ENCODE measurements at places on chromosomes 13 and 19.

DNA sequence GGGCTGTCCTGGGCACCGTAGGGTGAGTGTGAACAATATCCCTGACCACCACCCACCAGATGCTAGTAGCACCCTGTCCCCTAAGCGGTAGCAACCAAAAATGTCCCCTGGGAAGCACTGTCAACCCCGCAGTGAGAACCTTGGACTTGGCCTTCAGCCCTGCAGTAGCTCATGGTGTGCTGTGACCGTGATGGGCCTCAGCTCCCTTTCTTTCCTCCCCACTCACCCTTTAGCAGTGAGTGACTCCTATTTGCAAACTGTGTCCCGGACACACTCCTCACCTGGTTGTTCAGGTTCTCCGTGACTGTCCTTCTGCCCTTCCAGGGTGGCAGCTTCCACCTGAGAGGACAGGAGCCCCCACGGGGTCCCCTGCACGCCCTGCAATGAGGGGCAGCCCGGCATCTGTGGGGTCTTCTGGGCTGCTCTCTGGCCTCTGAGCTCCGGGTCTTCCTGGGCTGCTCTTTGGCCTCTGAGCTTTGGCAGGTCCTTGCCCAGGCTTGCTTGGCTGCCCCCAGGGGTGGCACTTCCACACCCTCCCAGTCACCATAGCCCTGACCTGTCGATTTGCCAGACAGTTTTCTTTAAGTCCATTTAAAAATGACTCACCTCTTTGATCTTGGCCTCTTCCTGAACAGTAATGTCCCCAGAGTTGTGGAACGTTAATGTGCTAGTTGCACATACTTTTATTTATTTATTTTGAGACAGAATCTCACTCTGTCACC, 3.8 kb downstream of the KDM4B start:
- no peak for DNase-seq

- peak; percentile 64 for DNase-seq
Measured at GRCh38 chr13:112690283-112690929, 568 bp downstream of the ATP11A start.

DNA sequence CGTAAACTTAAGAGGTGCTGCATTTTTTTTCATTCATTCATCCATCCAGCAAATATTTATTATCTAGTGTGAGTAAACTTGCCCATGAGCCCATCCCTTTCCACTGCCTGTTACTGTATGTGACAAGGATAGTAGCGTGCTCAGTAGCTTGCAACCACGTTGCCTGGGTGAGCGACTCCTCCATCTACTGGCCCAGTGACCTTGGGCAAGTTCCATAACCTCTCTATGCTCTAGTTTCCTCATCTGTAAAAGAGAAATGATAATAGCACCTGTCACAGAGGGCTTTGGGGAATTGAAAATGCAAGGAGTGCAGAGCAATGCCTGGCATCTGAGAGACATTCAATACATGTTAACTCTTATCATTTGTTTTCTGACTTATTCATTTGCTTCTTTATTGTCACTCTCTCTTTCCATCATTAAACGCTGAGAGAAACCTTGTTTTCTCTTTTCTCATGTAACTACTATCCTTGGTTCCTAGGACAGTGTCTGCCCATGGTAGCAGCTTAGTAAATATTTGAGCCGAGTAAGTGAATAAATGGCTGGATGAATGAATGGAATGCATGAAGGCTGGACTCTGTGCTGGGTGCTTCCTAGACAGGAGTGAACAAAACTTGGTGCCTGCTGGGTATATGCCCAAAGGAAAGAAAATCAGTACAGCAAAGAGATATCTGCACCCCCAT, 19.9 kb downstream of the LRCH1 start:
- DNase-seq: no peak

DNA sequence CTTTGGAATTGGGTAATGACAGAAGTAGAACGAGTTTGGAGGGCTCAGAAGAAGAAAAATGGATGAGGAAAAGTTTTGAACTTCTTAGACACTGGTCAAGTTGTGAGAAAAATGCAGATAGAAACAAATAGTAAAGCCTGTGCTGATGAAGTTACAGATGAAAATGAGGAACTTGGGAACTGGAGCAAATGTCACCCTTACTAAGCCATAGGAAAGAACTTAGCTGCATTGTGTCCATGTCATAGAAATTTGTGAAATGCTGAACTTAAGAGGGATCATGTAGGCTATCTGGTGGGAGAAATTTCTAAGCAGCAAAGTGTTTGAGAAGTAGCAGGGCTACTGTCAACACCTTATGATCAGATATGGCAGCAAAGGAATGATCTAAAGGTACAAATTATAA, 289.2 kb upstream of the PCDH9 start:
- DNase-seq: no peak

DNA sequence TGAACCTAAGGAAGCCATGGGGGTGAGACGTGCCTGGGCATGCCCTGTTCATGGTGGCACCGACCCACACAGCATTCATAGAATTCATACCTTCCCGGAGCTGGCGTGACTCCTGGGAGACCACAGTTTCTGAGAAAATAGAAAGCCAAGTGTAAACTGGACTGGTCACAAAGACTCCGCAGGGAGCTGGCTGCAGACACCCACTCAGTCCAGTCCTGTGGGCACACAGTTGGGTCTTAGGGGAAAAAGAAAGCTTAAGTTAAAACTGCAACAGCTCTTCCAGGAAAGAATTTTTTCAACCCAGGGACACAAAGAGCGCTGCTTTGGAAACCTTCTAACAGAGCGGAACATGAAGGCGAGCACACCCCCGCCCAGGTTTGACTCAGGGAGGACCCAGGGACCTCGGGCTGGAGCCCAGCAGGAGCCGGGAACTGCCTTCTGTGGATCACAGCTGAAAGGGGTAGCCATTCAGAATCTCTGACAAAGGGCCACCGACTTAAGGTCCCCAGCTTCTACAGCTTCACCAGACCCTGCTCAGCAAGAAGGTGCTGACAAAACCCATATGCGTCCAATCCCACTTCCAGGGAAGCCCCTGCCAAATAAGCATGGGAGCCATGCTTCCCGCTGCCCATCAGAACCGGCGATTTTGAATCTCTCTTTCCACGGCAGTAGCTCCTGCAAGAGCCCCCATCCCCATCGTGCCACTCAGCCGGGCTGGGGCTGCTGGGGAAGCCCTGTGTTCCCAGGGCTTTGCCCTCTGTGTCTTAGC, 183.7 kb downstream of the COL4A1 start:
- DNase-seq: peak; percentile 17

- no peak for DNase-seq
Measured at GRCh38 chr13:51935326-51936171, 73.8 kb downstream of the CCDC70 start.

- no peak for DNase-seq
Measured at GRCh38 chr13:100102042-100102441, 13.1 kb downstream of the PCCA start.

- DNase-seq: peak; percentile 18
Measured at GRCh38 chr13:30156270-30156669, 151.1 kb downstream of the KATNAL1 start.

- peak; percentile 59 for DNase-seq
Measured at GRCh38 chr19:24033963-24034342, 53.0 kb upstream of the ZNF254 start.

GRCh38 chr13:35884211-35884760, 246.9 kb downstream of the DCLK1 start:
- no peak for DNase-seq

- DNase-seq: no peak
Measured at GRCh38 chr19:14496834-14497227, 904 bp upstream of the GIPC1 start.

- peak; percentile 81 for DNase-seq
Measured at GRCh38 chr19:48965806-48966540, 864 bp downstream of the FTL start.

GRCh38 chr19:16604615-16605014, 23.4 kb downstream of the MED26 start:
- DNase-seq: no peak

DNA sequence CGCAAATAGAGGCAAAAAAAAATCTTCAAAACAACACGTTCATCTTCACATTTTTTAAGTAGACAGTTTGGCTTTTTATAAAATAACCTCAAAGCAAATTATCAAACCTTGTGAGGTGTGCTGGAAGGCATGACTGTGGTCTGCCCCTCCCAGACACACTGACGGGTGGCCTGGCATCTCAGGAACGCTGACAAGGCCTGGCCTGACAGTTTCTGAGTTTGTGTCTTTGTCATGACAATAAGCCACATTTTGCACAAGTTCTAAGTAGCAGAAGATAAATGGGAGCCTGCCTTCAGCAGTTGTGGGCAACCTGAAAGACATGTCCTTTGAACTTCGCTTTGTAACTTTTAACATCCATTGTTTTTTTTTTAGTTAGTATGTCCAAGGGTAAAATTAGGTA, 38.5 kb downstream of the SOX21 start:
- no peak for DNase-seq

DNA sequence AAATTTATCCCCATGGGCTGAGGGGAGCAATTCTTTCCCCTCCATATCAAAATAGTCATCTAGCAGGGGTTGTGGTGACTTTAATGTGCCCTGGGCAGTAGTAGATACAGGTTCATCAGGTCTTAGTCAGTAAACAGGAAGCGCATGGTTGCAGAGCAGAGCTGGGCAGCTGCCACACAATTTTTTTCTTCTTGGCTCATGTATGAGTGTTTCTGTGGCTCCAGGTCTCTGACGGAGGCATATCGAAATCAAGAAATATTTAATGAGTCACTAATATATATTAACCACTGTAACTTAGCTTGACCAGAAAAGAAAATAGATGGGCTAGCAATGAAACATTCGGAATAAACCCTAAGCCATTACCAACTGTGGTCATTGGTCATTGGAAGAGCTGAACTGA, 68.4 kb upstream of the UBL3 start:
- no peak for DNase-seq

DNA sequence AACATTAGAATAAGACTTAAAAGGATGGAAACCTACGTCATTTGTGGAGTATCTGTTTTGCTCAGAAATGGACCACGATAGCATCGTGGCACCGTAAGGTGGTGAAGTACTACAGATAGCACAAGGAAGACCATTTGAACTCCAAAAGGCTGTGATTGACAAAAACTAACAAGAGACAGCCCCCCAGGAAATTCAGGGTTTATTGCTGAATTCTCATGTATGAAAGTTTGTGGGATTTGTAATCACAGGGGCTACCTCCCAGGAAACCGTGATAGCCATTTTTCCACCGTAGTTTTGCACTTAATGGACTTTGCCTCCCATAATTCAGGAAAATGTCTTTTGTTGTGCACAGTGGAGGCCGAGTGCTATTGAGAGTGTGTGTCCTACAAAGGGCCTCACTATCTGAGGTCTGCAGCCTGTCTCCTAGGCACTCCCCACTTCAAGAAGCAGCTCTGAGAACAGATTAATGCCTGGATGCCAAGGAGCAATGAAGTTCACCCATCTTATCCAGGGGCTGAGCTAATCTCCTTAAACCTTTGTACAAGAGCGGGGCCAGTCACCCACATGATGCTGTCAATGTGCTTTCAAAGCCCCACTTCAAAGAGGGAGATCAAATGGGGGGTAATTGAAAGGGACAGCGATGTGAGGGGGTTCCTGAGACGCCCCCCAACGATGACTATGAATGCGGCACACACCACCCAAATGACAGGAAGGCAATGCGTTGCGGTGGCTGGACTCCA, 182.6 kb downstream of the COL4A1 start:
- no peak for DNase-seq

GRCh38 chr13:32039056-32039455, 7.5 kb downstream of the FRY start:
- no peak for DNase-seq

DNA sequence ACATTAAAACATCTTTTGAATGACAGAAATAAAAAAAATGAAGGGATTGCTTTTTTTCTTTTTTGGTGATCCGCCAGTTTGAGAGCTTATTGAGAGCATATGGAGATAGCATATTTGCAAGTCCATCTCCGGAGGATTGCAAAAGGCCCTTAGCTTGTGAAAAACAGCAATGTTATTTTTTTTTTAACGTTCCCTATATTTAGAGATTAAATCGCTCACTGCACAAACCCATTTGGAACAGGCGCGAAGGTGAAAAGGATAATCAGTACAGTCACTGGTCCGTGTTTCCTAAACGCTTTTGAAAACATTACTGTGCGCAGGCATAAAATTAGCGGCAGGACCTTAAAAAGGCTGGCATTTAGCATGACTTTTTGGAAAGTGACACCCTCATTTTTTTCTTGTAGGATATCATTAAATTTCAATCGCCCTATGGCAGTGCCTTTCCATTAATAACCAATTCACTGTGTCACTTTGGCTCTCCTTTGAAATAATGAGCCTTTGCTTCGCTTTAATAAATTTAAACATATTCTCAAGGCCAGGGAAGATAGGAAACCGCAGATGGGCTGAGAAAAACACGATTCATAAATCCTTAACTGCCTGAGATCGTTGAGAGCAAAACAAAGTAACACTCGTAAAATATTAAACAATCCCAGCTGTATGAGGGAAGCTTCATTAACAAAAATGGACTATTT, 342.2 kb downstream of the DACH1 start:
- no peak for DNase-seq

- no peak for DNase-seq
Measured at GRCh38 chr19:48355365-48355954, 8.3 kb downstream of the TMEM143 start.

GRCh38 chr13:88104576-88104975, 433.4 kb downstream of the SLITRK5 start:
- DNase-seq: no peak

- no peak for DNase-seq
Measured at GRCh38 chr13:82713687-82714405, 1168.4 kb downstream of the SLITRK1 start.

DNA sequence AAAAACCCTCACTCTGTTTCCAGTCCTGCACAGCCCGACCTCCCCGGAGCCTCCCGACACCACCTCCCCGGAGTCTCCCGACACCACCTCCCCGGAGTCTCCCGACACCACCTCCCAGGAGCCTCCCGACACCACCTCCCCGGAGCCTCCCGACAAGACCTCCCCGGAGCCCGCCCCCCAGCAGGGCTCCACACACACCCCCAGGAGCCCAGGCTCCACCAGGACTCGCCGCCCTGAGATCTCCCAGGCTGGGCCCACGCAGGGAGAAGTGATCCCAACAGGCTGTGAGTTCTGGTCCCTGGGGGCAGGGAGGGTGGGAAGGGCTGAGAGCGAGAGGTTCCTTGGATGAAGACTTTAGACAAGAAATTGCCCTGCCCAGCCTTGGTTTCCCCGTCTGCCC, 5.4 kb downstream of the MADCAM1 start:
- DNase-seq: no peak

GRCh38 chr19:43596842-43597461, 557 bp downstream of the ZNF576 start:
- no peak for DNase-seq

DNA sequence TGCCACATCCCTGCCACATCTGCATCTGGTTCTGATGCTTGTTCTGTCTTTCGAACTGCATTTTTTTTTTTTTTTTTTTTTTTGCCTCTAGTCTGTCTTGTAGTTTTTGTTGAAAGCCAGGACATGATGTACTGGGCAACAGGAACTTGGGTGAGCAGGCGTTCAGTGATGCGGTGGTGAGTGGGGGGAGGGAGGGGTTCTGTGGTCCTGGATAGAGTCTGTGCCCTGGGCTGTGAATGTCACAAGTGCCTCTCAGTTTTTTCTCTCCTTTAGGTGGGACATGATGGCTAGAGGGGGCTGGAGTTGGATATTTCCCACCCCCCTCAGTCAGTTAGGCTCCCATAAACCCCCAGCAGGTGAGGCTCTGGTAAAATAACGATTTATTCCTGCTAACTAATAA, 3.5 kb downstream of the CEACAM4 start:
- no peak for DNase-seq

- DNase-seq: no peak
Measured at GRCh38 chr19:23439623-23440022, 44.4 kb upstream of the ZNF91 start.
